ENCODE measurements at places on chromosomes 3 and 15. TPM values are rescaled to one million over a fixed set of nuclear protein-coding genes. Genes with fewer than 3 reads are reported as not detected.

Gene ROPN1
- total RNA-seq: not detected

Gene PRRT3
- total RNA-seq: 3.2 TPM

Gene STAB1
- total RNA-seq: under 0.01 TPM

Gene C15orf62
- under 0.01 TPM for total RNA-seq

Gene SST
- not detected for total RNA-seq

Gene ROBO2
- 6.1 TPM for total RNA-seq

Gene SLC6A20
- total RNA-seq: not detected

Gene MYEF2
- total RNA-seq: 6.9 TPM

Gene WDR76
- total RNA-seq: 17.7 TPM

Gene ARGFX
- total RNA-seq: not detected

Gene EIF1B
- total RNA-seq: 19.0 TPM

Gene RPL4
- total RNA-seq: 1,273 TPM

Measured in fibroblast of villous mesenchyme (primary cell).